ENCODE measurements at places on chromosomes 1 and 21. TPM values are rescaled to one million over a fixed set of nuclear protein-coding genes. Genes with fewer than 3 reads are reported as not detected.

DNA sequence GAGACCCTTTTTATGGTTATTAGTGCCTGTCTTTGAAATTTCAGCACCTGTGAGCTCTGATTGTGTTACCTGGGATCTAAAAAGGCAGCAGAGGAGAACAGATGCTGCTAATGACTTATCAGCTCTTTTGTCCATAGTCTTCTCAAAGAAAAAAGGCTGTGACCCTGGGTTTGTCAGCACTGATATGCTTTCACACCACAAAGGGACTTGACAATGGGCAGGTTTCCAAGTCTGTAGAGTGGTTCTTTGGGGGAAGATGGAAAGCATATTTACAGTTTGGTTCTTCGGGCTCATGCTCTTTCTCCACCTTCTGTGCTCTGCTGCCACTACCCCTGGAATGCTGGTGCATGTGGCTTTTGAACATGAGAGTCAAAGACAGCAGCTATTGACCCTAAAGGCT, 32.0 kb downstream of the DNAJC6 start:
- no peak for DNase-seq

- DNase-seq, result no peak
Observed at GRCh38 chr1:212597487-212597886, 11.1 kb upstream of the ATF3 start.

- DNase-seq, result no peak
Observed at GRCh38 chr1:62178372-62178771, 16.3 kb upstream of the L1TD1 start.

DNA sequence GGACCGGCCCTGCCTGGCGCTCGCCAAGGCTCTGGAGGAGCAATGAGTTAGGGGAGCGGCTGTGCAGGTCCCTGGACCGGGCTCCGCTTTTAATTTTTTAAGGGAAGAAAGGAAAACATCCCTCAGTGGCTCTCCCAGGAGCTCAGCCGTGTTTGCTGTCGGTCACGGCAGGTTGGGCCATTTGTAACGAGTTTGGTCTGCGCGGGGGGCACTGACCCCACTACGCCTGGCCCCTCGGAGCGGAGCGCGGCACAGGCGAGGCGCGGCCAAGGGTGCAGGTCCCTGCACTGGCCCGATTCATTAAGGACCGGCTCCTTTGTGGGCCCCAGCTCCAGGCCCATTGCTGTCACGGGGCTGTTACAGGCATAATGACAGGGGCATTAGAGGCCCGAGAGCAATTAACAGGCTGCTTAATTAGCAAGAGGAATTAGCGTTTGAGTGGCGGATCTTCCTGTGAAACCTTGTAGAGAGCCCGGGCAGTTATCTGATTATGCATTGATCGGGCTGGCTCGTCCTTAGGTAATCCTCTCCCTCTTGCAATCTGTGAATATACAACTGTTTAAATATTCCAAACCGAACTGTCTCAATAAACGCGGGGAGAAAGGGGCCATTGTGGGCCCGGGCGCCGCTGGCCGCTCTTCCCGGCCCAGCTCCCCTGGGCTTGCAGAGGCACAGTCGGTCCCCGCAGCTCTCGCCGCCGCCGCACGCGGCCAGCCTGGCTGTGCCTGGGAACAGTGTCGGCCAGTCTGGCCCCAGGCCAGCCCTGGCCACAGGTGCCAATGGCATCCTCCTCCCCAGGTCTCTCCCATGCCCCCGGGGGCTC, 56.8 kb downstream of the PRDM16 start:
- DNase-seq, result no peak

DNA sequence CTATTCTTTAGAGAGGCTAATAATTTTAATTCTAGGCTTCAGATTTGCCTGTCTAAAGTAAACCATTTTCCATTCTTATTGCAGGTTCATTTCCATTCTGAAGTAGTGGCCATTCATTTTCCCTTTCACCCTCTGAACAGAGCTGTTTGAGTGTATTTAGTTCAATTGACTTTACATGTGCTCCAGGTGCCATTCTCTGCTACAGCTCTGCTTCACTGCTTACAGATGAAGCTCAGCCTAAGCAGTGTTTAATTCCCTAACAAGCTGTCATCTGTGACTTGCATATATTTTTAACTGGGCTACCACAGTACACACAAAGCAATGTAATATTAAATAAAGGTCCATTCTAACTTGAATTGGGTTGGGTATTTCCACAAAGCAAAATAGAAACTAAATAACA, 1031.6 kb downstream of the KCNT2 start:
- no peak for DNase-seq

Gene CASQ2
- not detected for total RNA-seq

Gene CRYAA
- total RNA-seq, result not detected

Gene RGS7
- total RNA-seq, result not detected

Gene IQCC
- 2.5 TPM for total RNA-seq

All from naive thymus-derived CD4-positive, alpha-beta T cell (primary cell).